ENCODE measurements at places on chromosomes 2 and 18.

DNA sequence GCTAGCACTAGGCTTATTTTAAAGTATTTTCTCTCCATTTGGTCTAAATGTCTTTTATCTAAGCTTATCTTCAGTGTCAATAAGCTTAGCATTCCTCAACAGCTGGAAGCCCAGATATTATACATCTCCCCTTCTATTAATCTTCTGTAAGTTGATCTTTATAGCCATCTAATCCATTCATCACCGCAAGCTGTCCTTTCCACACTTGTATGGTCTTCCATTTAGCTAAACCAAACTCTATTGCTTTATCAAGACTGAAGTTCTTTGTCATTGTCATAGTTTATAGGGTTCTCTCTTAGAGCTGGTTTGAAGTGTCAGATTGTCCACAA lies 101.3 kb upstream of the GPR45 start:
- DNase-seq: peak; percentile 82

- peak; percentile 18 for DNase-seq
Observed at GRCh38 chr18:23138471-23138870, 3.2 kb downstream of the CABLES1 start.

GRCh38 chr2:186348200-186348599 lies 137.9 kb upstream of the ZC3H15 start:
- DNase-seq: no peak

DNA sequence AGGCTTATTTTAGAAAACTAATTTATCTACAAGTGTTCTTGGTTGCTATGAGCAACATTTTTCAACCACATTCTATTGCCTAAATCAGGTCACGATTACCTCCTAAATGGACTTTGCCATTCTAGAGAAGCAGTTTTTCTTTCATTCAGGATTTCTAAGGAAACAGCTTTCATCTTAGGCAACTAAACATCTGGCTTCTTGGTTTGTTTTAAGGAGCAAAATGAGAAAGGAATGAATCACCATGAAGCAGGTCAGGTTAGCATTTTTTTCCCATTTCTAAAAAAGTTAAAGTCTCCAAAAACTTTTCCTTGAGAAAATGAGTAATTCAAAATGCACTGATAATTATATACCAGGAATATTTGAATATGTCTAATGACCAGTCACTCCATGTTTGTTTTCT lies 114.8 kb downstream of the GAREM1 start:
- no peak for DNase-seq

GRCh38 chr2:111702804-111703196 lies 181.2 kb downstream of the ANAPC1 start:
- DNase-seq: no peak

DNA sequence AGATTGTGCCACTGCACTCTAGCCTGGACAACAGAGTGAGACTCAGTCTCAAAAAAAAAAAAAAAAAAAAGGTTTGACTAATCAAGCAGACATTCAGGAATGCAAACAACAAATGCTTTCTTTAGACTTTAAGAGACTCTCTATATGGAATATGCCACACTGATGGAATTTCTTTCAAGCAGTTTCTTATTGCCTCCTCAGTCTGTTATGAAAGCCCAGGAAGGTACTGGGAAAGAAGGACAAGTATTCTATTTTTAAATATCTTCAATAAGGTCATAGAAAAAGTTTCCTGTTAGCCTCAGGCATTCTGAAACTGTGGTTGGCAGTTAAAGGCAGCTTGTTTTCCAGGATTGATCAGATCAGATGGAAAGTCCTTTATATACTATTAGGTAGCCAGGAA lies 241.6 kb downstream of the PIK3C3 start:
- no peak for DNase-seq

DNA sequence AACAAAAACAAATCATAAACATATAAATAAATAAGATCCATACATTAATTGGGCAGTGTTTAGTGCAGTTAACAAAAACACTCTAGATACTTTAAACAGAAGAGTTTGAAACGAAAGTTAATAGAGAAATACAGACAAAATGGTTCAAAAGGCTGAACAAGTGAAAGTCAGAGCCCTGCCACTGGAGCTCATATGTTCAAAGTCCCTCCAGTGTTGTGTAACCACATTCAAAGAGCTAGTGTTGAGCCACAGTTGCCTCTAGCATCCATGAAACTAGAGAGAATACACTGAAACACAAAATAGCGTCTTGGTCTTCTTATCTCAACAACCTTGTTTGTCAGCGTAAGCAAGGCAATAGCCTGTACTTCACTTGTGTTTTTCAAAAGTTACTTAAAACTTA lies 1309.8 kb upstream of the NRXN1 start:
- DNase-seq: no peak

- DNase-seq: peak; percentile 14
Observed at GRCh38 chr18:13139885-13140450, 78.6 kb upstream of the LDLRAD4 start.

- DNase-seq: no peak
Observed at GRCh38 chr18:12074736-12075135, 18.9 kb upstream of the ANKRD62 start.

GRCh38 chr2:33313039-33313438 lies 163.4 kb upstream of the RASGRP3 start:
- no peak for DNase-seq

DNA sequence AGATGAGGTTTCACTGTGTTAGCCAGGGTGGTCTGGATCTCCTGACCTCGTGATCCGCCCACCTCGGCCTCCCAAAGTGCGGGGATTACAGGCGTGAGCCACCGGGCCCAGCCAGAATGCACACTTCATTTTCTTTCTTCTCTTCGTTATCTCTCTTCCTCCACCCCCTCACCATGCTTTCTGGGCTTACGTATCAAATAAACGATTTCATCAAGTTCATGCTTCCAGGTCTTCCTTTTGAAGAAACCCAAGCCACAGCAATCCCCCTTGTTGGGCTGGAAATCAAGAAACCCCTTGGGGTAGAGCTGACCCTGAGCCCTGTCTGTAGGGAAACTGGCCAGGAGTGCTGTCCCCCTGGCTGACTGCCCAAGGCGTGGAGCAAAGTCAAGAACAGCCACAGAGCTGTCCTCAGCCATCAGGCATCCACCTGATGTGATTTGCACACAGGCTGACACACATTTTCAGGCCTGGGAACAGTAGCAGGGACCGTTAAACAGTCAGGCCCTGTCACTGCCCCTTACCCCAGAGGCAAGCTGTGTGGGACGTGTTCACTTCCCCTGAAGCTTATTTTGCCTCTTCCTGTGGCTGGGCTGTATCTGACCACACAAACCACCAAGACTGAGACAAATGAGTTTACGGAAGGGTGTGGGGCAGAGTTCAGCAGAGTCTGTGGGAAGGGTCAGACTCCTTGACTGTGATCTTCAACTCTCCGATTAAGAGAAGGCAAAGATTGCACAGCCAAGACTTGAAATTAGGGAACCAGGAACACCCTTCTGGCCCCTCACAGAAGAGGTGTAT lies 15.1 kb upstream of the NMUR1 start:
- no peak for DNase-seq

- DNase-seq: no peak
Observed at GRCh38 chr2:162012565-162013058, 61.4 kb downstream of the DPP4 start.

- DNase-seq: no peak
Observed at GRCh38 chr2:239951825-239952224, 73.3 kb downstream of the NDUFA10 start.

DNA sequence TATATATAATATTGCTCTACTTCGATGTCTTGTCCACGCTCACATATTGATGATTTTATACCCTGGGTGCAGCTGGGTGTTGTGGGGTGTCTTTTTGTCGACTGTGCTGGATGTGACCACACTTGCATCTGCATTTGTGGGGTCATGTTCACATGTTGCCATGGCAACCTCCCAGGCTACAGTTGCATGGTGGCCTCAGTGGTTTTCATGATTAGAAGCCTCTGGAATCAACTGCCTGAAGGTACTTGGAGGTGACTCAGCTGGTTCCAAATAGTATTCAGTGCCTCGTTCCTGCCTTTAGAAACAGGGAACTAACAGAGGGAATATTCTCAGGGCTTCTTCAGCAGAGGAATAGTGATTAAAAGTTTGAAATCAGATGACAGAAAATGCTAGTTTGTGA lies 166.3 kb upstream of the NYAP2 start:
- no peak for DNase-seq

GRCh38 chr2:68100189-68100588 lies 37.4 kb upstream of the C1D start:
- DNase-seq: no peak

GRCh38 chr2:72824224-72824842 lies 1.5 kb downstream of the EXOC6B start:
- DNase-seq: peak; percentile 28

GRCh38 chr2:47086054-47086471 lies 69.0 kb downstream of the STPG4 start:
- no peak for DNase-seq

- DNase-seq: no peak
Observed at GRCh38 chr2:27245626-27246025, 17.2 kb downstream of the SLC30A3 start.

- DNase-seq: no peak
Observed at GRCh38 chr2:181646415-181646987, 10.4 kb downstream of the CERKL start.

DNA sequence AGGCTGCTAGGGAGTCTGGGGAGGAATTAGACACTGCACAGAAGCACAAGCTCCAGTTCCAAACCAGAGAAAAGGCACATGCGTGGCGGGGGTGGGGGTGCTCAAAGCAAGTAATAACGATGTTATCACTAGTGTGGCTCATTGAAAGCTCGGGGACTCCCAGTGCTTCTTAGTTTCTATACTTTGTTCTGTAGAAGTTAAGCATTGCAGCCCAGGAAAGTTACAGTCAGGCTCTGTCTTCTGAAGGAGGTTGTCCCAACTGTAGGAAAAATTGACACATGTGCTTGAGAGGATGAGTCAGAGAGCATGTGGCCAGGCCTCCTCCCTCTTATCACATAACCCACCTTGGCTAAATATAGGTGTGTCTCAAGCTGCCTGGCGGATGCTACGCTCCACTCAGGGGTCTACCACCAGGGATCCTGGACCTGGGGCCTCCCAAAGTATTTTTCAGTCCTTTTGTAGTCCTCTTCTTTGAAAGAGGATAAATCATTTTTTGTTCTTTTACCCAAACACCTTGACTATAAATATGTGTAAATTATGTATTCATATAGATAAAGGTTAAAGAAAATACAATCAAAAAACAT lies 3.8 kb downstream of the GALNT5 start:
- no peak for DNase-seq

DNA sequence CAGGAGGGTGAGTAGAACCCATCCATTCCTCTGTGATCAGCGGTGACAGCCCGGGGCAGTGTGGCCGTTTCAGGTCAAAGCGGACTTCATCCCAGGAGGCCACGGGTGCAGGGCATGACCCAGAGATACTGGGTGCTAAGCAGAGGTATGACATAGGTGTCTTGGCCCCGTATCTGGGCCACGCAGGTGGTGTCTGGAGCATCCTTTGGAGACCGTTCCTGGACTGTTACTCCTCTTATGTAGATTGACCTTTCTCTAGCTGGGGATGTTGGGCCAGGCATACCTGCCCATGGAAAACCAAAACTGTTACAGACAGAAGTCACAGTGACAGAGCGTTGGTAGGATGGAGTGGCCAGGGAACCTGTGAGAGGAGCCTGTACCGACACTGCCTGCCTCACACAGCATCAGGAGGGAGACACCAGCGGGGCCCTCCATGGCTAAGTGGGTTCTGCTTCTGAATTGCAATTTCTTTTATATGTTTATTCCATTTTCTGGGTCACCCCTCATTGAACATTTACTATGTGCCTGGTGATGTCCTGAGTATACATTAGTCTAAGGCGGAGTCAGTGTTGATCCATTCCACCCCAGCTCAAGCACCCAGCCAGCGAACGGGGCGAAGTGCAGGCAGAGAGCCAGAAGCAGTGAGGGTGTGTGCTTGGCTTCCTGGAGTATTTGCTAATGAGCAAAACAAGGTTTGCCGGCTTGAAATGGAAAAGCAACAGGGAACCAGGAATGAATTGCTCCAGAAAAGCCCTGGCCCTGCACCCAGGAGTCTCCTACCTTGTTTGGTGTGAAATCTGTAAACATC lies 141.7 kb downstream of the SH3RF3 start:
- no peak for DNase-seq

GRCh38 chr2:31547485-31547884 lies 33.3 kb downstream of the SRD5A2 start:
- no peak for DNase-seq

- DNase-seq: no peak
Observed at GRCh38 chr2:128277961-128278681, 40.5 kb downstream of the HS6ST1 start.

GRCh38 chr18:31497404-31497835 lies 557 bp upstream of the DSG2 start:
- DNase-seq: no peak

DNA sequence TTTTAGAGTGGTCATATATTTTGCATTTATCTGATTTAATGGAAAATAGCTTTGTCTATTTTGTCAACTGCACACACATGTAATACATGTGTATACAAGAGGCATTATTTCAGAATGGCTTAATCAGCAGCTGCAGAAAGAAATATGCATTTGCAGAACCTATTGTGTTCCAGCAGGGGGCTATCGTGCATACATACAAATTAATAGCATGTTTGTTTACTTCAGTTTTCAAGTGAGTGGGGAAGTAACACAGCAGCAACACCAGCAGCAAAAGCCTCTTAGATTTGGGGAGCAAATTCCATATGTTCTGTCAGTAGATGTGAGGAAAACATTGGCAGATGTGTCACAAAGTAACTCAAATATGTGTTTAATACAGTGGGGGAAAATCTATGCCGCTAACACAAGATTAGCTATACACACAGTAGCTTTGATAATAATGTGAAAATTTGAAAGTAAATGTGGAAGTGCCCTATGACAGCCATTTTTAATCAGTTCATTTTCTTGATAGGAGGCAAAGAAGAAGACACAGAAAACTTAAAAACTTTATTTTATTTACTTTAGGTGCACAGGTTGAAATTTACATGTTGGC lies 218.1 kb downstream of the WDR7 start:
- DNase-seq: peak; percentile 73

- peak; percentile 63 for DNase-seq
Observed at GRCh38 chr2:42944779-42945415, 152.5 kb upstream of the HAAO start.

GRCh38 chr2:128237911-128238697 lies 80.6 kb downstream of the HS6ST1 start:
- no peak for DNase-seq

DNA sequence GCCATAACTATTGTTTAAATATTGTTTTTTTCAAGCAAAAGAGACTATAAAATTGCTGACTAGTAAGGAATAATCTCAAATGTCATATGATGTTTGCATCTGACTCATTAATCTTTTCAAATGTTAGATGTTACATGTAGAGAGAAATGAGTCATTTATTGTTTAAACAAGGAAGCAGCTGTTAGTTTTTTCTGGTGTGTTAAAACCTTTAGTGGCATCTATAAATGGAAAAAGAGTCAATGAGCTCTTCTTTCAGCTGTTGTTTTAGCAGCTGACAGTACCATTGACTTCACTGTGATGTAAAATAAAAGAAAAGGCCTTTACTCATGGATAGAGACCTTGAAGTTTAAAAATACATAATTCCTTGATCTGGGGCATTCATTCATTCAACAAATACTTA lies 1.8 kb upstream of the KLHL41 start:
- no peak for DNase-seq

Measured in NCI-H82 (cell line).